HCT116 (cell line): ENCODE measurements at places on chromosomes 12 and 14.

- no peak for DNase-seq
Measured at GRCh38 chr14:61505815-61506809, 184.7 kb downstream of the PRKCH start.

DNA sequence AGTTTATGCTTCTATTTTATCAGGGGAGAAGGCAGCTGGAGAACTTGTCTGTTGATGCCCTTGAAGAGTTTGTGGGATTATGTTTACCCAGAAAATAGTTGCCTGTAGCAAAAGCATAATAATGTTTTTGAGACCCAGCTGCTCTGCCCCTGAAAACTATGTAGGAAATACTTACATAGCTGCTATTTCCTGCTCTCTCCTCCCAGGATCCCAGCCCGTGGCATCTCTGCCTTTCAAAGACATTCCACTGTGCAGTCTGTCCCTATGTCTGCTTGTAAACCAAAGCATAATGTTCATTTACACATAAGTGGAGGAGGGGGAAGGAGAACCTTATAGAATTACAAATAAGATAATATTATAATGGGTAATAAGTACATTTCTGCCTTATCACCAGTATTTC is 198.7 kb downstream of the SYT1 start:
- DNase-seq = no peak

- DNase-seq = no peak
Measured at GRCh38 chr12:44101475-44101874, 265.6 kb downstream of the TMEM117 start.

DNA sequence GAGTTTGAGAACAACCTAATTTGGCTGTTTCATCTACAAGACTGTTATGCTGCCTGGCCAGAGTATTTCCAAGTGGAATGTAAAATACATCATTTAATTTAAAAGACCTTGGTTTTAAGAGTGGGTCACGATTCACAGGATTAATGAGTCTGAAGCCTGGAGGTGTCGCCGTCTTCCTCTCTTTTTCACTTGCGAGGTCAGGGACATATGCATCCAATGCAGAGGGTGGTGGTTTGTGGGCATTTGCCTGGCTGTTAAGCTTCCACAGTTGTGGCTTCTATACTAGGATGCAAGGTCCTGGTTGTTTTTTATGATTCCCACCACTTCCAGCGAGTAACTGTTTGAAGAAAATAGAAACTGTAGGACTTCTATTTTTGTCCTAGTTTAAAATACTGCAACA is 22.8 kb upstream of the RASSF3 start:
- no peak for DNase-seq

DNA sequence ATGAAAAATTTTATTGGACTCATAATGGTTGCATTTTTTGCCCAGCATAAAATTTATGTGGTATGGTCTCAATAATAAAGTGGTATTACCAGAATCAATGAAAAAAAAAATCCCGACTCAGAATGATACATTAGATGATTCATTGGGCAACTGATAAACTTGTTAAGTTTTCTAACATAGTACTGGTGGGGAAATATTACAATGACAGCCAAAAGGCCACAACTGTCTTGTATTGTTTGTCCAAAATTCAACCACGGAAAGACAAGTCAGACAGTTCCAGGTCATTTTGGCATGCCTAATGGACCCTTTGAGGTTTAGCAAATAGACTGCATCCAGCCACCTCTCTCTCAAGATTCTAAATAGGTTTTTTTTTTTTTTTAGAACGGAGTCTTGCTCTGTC is 70.5 kb upstream of the TRIM9 start:
- DNase-seq = no peak

DNA sequence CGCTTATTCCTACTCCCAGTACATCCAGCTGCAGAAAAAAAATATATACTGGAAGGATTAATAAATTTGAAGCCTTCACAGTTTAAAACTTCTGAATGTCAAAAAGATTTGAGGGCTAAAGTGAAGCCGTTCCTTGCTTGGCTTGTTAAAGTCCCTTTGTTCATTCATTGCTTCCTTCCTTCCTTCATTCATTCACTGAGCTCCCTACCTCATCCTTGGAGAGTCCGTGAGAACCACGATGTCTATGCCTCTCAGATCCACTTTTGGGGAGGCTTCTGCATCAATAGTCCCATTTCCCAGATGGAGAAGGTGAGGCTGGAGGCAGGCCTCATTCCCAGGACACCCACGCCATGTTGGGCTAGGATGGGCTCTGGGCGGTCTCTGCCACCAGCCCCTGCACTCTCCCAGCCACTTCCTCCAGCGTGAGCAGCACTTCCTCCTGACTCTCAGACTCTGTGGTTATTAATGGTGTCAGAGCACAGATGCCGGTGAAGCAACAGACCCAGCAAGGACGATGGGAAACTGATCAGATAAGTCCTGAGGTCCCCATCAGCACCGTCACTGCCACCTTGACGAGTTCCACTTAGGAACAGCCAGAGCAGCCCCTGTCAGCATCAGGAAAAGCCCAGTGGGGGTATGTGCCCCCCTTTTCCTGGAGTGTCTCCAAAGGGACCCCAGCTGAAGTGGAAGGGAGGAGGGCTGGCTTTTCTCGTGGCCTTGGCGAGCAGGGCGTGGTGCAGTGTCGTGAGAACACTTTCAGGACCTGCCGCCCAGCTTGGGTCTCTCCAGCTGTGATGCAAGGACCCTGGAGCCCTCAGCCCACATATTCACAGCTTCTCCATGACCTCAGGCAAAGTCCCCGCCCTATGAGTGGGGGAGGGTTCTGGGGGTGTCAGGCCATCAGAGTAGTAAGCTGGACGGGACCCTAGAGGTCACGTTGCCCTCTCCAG is 21.2 kb downstream of the ASB2 start:
- no peak for DNase-seq

- DNase-seq = no peak
Measured at GRCh38 chr12:128951448-128951847, 98.2 kb downstream of the GLT1D1 start.

- DNase-seq = no peak
Measured at GRCh38 chr12:27309293-27309994, 23.2 kb upstream of the BMAL2 start.
